Muscle of leg (tissue), 16 donors: ENCODE measurements at places on chromosomes 2 and 18. TPM values are rescaled to one million over a fixed set of nuclear protein-coding genes. Genes with fewer than 3 reads are reported as not detected.

The CCDC74A gene
- 2.7 TPM for polyA plus RNA-seq

The GAREM1 gene
- 13.4 TPM for polyA plus RNA-seq

The UGT1A3 gene
- not detected for polyA plus RNA-seq

The HAAO gene
- polyA plus RNA-seq, result 18.8 TPM

The ATP6V1C2 gene
- 1.5 TPM for polyA plus RNA-seq

The DNAJC5G gene
- 0.19 TPM for polyA plus RNA-seq

The TMEM163 gene
- 1.8 TPM for polyA plus RNA-seq

The GREB1 gene
- 10.9 TPM for polyA plus RNA-seq

The TUBA4B gene
- 0.17 TPM for polyA plus RNA-seq

The HPCAL1 gene
- polyA plus RNA-seq, result 26.6 TPM

The CCT4 gene
- polyA plus RNA-seq, result 119 TPM

The IER3IP1 gene
- polyA plus RNA-seq, result 26.8 TPM

The KCNIP3 gene
- polyA plus RNA-seq, result 5.5 TPM
